Esophagus squamous epithelium (tissue), 5 donors: ENCODE measurements at places on chromosomes 11 and 22. TPM values are rescaled to one million over a fixed set of nuclear protein-coding genes. Genes with fewer than 3 reads are reported as not detected.

DNA sequence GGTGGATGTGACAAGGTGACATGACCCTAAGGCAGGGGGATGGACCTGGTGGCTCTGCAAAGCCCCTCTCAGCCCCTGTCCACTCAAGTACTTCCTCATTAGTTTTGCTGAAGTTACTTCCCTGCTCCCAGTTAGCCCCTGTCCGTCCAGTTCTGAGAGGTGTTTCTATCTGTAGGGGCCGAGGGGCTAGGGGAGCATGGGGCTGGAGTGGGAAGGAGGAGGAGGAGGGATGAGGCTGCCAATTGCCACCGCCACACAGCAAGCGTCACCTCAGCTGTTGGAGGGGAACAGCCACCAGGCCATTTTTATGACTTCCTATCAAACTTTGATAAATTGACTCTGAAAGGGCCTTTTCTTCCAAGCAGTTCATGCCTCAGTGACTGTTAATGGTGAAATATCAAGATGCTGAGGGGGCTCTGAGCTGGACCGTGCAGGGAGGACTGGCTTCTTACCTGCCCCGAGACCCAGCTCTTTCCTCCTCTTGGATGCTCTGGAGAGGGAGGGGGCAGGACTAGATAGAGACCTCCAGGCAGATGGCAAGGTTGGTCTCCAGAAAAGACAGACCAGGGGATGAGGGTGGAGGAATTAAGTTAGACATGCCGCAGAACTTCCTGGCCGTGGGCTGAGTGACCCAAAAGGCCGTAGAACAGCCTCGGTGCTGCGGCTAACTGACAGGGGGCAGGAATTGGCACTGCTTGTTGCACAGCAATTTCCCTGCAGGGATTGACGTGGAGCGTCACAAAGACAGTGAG, 137.0 kb downstream of the ST3GAL4 start:
- H3K36me3 ChIP-seq: no peaks in the 10 kb centered on the region
- no peaks in the 10 kb centered on the region for H3K27me3 ChIP-seq
- no peak overlapping the region for H3K27ac ChIP-seq
- no peaks in the 10 kb centered on the region for H3K4me1 ChIP-seq

DNA sequence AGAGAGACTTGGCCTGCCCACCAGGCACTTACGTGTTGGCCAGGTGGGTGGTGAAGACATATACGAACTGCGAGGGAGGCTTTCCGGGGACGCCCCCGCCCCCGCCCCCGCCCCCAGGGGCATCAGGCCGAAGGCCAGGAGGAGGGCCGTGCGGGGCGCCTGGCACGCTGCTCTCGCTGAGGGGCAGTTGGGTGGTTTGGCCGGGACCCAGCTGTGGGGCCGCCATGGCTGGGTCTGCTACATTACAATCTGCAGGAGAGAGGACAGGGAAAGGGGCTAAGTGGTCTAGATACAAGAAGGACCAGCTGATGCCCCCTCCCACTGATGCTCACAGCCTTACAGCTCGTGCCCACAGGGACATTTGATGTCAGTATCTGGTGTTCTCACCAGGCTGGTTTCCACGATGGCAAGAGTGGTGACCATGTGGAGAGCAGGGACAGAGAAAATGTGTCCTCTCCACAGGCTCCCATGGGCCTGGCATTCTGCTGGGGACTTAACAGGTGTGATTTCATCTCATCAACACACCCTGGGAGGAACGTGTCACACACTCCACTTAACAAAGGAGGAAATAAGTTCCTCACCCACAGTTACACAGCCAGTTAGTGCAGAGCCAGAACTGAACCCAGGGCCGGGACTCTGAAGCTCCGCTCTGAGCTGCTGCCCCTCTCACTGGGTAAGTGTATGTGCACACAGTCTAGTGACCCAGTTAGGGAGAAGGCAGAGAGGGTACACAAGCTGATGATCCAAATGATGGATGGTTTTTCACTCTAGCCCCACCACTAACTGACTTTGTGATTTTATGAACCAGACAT, 19.7 kb downstream of the CXCR5 start:
- DNase-seq: no peak
- H3K36me3 ChIP-seq: peaks cover 100% of the 10 kb centered on the region
- no peaks in the 10 kb centered on the region for H3K27me3 ChIP-seq
- no peak overlapping the region for H3K4me3 ChIP-seq
- H3K4me1 ChIP-seq: peaks cover 14% of the 10 kb centered on the region

- H3K27ac ChIP-seq: peak overlapping the region; percentile 61
- peaks cover 53% of the 10 kb centered on the region for H3K4me1 ChIP-seq
- H3K36me3 ChIP-seq: no peaks in the 10 kb centered on the region
- no peak for DNase-seq
- no peak overlapping the region for H3K4me3 ChIP-seq
- peaks cover 48% of the 10 kb centered on the region for H3K27me3 ChIP-seq
Observed at GRCh38 chr11:350723-351255, 18.5 kb upstream of the B4GALNT4 start.

GRCh38 chr11:44787070-44787469, 60.3 kb downstream of the TSPAN18 start:
- peaks cover 16% of the 10 kb centered on the region for H3K4me1 ChIP-seq
- no peaks in the 10 kb centered on the region for H3K36me3 ChIP-seq
- no peak overlapping the region for H3K27ac ChIP-seq
- H3K4me3 ChIP-seq: no peak overlapping the region
- DNase-seq: no peak
- H3K27me3 ChIP-seq: no peaks in the 10 kb centered on the region

DNA sequence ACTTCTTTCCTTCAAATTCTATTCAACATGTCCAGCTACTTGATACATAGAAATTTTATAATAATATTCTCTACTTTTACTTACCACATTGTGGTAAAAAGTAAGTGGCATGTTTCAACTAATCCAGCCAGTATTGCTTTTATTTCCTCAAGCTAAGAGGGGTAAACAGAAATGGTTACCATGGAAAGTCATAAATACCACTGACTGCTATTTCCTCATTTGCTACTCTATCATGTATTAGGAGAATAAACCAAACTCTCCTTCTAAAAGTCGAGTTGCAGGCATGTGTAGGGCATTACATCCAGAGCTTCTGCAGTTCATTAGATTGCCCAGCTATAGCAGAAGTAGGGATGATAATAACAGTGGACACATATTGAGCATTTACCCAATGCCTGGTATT, 208.4 kb downstream of the MAML2 start:
- no peak overlapping the region for H3K4me3 ChIP-seq
- no peak overlapping the region for H3K27ac ChIP-seq
- H3K4me1 ChIP-seq: peaks cover 36% of the 10 kb centered on the region
- no peaks in the 10 kb centered on the region for H3K27me3 ChIP-seq

DNA sequence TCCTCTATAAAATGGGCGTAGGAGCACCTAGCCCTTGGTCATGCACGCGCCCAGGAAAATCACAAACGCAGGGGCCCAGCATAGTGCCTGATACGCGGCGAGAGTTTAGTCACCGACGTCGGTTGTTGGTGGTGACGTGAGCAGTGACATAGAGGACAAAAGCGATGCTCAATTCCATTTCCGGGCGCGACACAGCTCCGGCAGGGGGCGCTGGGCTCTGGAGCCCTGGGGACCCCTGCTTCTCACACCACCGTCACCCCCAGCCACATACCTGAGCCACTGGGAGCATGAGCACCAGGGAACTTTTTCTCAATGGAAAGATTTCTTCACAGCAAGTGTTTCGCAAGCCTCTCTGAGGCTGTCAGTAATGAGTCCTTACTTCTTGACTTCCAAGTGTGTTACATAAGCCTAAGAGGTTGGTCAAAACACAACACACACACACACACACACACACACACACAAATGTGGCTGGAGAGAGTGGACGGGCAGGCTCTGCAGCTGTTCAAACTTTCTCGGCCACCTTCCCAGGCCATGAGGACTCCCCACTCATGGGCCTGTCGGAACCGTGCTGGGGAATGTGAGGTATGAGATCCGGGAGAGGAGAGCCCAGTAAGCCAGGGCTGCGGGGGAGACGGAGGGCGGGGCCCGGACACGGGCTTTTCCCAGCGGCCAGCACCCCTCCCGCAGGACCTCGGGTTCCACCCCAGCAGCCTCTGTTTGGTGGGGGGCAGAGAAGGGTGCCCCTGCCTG, 36.9 kb upstream of the LINC01488 start:
- H3K4me3 ChIP-seq: peak overlapping the region; percentile 64
- DNase-seq: no peak
- peak overlapping the region; percentile 84 for H3K27ac ChIP-seq
- H3K4me1 ChIP-seq: peaks cover 23% of the 10 kb centered on the region

- H3K27ac ChIP-seq: peak overlapping the region; percentile 100
- peak overlapping the region; percentile 89 for H3K4me3 ChIP-seq
- DNase-seq: peak; percentile 86
- H3K36me3 ChIP-seq: no peaks in the 10 kb centered on the region
- no peaks in the 10 kb centered on the region for H3K27me3 ChIP-seq
Observed at GRCh38 chr11:130002846-130003716, 446 bp upstream of the PRDM10 start.

DNA sequence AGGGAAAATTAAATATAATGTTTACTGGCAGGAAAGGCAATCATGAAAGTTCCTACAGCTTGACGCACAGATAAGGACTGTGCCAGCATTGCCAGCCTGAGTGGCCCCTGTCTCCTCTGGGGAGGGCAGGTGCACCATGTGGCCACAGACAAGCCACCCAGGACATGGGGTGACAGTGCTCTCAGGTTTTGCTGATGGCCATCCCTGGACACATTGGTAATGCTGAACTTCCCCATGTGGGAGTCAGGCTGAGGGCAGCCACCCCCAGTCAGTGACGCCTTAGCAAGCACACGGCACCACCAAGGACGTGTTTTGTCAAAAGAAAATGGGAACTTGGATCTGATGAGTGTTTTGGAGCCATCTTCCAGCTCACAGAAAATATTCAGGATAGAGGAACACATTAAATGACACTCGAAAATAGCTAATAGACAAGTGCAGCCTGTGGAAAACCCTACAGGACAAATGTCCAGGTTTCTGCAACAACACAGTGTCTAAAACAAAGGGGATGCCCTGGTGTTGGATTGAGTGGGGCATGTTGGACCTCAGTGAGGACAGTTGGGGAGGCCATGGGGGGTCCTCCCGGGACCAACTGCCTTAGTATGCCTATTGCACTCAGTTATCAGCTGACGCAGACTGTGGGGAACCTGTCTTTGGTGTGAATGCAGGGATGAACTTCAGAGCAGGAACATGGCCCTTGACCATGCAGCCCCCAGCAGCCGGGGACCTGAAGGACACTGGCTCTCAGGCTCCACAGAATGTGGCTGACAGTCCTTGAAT, 1450.5 kb downstream of the BRD1 start:
- no peaks in the 10 kb centered on the region for H3K27me3 ChIP-seq
- H3K36me3 ChIP-seq: no peaks in the 10 kb centered on the region
- no peak overlapping the region for H3K27ac ChIP-seq
- no peak overlapping the region for H3K4me3 ChIP-seq

- DNase-seq: no peak
- no peaks in the 10 kb centered on the region for H3K36me3 ChIP-seq
- no peak overlapping the region for H3K4me3 ChIP-seq
- no peaks in the 10 kb centered on the region for H3K4me1 ChIP-seq
- no peak overlapping the region for H3K27ac ChIP-seq
Observed at GRCh38 chr11:112760396-112761059, 200.7 kb upstream of the NCAM1 start.

DNA sequence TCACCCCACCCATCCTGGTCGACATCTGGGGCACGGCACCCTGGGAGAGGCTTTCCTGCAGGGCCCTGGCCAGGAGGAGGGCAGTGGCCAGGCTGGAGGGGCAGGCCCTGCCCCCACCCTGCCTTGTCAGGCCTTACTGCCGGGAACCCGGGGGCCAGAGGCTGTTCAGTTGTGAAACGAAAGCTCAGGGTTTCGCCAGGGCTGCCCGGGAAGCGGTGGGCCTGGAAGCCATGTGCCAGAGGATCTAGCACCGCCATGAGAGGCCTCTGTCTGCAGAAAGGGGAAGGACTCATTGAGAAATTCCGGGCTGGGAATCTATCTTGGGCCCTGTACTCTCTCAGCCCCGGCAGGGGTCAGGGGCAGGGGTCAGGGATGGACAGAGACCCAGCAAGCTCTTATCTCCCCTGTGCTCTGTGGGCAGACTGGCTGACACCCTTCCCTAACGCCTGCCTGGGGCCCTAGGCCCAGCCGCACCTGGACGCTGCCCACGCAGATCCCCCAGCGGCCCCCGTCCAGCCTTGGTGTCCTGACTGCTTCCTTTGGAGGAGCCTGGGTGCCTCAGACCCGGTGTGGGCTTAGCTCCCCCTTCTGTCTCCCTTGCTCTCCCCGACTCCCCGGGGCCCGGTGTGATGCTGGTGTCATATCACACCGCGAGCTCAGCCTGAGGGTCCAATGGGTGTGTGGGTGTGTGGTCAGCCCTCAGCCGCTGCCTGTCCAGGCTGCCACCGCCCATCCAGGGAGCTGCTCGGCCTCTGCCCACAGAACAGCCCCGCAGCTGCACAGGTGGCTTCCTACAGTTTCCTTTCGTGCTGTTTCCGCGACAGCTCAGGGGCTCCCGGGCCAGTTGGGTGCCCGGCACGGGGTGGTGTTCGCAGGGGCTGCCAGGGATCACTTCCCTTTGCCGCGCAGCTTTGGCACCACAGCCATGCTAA, 6.5 kb downstream of the PIM3 start:
- peaks cover 97% of the 10 kb centered on the region for H3K4me1 ChIP-seq
- peak overlapping the region; percentile 6 for H3K4me3 ChIP-seq
- peak overlapping the region; percentile 100 for H3K27ac ChIP-seq
- no peak for DNase-seq
- H3K27me3 ChIP-seq: no peaks in the 10 kb centered on the region

DNA sequence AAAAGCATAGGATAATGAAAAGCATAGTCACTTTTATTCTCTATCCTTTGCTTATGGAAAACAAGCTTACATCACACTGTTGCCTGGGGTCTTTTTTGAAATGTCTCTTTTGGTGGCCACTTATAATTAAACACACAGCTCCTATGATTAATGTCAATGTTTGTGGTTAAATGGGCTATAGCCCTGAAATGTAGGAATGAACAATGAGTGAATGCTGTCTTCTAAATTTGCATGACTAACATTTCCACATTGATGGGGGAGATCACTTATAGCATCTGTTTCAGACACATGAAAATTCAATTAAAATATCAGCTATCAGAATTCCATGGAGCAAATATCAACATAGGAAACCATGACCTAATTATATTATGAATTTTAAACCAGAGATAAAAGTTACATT, 171.4 kb upstream of the FAT3 start:
- no peaks in the 10 kb centered on the region for H3K36me3 ChIP-seq
- H3K27me3 ChIP-seq: no peaks in the 10 kb centered on the region
- H3K27ac ChIP-seq: no peak overlapping the region
- no peak for DNase-seq
- no peak overlapping the region for H3K4me3 ChIP-seq

GRCh38 chr22:36855478-36855877, 5.3 kb upstream of the NCF4 start:
- H3K27me3 ChIP-seq: peaks cover 20% of the 10 kb centered on the region
- peaks cover 37% of the 10 kb centered on the region for H3K4me1 ChIP-seq
- H3K36me3 ChIP-seq: no peaks in the 10 kb centered on the region
- H3K27ac ChIP-seq: no peak overlapping the region

The CCDC87 gene
- total RNA-seq: 0.19 TPM

The OR2AG2 gene
- total RNA-seq: not detected

The SLC7A4 gene
- 3.1 TPM for total RNA-seq

The MPEG1 gene
- 19.5 TPM for total RNA-seq

The ANO9 gene
- total RNA-seq: 11.9 TPM

The ZNF202 gene
- total RNA-seq: 3.6 TPM

The APOBEC3G gene
- total RNA-seq: 11.8 TPM

The HORMAD2 gene
- total RNA-seq: not detected

The STK33 gene
- 2.9 TPM for total RNA-seq
